Activated T-cell treated with anti-CD3 and anti-CD28 coated beads for 1 hour (primary cell): ENCODE measurements at places on chromosomes 16 and 17.

- no peak for DNase-seq
These were observed 9.5 kb upstream of the PDXDC1 start for GRCh38 chr16:14965328-14965727.

- DNase-seq: no peak
These were observed 31.3 kb upstream of the MRPS23 start for GRCh38 chr17:57881143-57881542.

- DNase-seq: no peak
These were observed 136.0 kb upstream of the IRX3 start for GRCh38 chr16:54422569-54422978.

GRCh38 chr17:4449736-4450135 is 16.0 kb downstream of the SPNS3 start:
- no peak for DNase-seq

GRCh38 chr17:11144358-11145233 is 96.4 kb upstream of the SHISA6 start:
- no peak for DNase-seq

- no peak for DNase-seq
These were observed 57.8 kb downstream of the LDHD start for GRCh38 chr16:75058806-75059205.

- no peak for DNase-seq
These were observed 49.3 kb downstream of the AKAP10 start for GRCh38 chr17:19928299-19928698.

DNA sequence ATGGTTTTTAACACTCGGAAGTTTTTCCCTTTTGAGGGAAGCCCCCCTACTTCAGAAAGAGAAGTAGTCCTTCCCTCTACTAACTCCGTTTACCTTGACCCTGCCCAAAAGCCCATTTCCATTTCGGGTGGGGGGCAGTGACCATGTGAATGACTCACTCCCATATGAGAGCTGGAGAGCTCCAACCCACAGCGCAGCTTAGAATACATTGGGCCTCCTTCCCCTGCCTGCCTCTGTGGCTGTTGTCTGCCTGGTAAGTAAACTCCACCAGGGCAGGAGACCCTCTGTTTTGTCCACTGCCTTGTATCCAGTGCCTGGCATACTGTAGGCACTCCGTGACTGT is 985 bp downstream of the SGSM2 start:
- DNase-seq: no peak

DNA sequence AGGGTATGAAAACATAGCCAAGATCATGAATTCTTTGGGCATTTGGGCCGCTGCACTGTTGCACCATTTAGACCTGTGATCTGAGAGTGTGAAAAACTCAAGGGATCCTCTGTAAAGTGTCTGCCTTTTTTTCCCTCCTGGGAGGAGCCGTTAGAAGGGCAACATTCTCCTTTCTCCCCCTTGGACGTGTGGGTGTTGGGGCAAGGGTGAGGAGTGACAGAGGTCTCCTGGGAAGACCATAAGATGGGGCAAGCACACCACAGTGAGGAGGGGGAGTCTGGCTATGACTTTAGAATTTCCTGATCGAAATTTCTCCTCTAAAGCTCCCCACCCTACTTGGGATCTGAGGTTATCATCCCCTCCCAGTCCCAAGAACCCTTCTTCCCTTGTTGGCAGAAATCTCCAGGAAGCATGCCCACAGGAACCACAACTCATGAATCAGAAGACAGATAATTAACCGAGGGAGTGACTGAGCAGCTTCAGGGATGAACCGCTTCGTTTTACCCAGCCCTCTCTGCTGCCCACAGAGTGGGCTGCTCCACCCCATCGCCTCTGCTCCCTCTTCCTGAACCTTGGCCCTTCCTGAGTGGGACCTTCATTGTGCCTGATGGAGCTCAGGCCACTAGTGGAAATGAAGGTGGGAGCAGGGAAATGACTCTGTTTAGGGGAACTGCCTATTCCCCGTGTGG is 4.2 kb downstream of the ITGB3 start:
- DNase-seq: no peak

DNA sequence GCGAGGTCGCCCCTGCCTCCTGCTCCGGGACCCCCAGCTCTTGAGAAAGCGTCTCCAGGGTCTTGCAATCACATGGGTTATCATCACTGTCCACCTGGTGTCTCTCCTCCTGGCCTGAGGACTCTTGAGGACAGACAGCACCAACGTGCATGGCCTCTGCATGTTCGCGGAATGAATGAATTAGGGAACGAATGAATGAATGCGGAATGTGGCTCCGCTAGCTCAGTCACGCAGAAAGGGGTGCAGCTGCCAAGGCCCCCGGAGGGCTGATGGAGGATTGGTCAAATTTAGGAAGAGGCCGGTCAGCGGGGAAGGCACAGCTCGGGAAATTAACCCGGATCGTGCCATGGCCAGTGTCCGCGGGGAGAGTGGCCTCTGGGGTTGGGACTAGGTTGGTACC is 3.3 kb downstream of the FBXL16 start:
- no peak for DNase-seq

DNA sequence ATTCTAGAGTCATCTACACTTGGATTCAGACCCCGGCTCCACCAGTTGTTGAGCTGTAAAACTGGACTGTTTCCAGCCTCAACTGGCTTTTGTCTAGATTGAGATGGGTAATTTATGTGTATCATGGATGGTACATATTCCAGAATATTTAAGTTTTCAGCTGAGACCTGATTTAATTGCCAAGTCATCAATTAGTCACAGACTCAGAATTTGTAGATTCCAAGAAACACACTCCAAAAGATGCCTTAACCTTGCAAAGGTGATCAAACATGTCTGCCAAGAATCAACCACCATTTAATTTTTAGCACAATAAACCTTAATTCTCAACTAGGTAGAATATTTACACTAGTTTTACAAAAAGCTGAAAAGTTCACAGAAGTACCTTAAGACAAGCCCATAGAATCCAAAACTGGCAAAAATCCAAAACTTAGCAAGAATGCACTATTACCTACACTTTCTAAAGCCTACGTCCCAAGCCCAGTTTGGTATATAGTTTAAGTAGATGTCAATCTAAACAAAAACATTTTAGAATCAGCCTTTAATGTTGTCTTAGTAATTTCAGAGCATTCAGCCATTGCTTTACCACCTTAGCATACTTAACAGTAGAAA is 17.7 kb downstream of the SIAH1 start:
- no peak for DNase-seq

GRCh38 chr17:72839131-72839725 is 253.3 kb downstream of the SLC39A11 start:
- DNase-seq: no peak

DNA sequence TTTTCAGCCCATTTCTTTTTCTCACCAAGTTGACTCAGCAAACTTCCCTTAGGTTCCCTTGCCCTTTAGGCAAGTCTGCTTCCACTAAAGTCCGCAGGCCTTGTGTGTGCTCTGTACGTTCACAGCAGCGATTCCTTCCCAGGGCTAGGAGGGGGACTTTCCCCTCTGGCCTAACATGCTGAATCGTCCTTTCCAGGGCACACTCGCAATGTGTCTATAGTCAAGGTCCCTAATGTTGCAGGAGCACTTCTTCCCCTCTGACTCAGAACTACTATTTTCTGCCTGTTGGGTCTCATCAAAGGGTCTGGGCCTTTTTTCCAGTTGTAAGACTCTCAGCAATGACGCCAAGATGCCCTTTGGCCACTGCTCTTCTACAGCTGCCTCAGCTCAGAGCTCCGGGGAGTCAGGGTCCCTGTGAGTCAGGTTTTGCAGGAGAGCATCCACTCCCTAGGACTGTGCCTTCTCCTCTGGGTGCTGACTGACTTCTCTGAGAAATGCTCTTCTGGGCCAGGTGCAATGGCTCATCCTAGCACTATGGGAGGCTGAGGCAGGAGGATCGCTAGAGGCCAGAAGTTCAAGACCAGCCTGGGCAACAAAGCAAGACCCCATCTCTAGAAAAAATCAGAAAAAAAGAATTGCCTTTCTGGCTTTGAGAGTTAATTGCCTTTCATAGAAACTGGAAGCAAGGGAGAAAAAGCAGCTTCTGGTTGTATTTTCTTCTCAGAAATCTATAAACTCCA is 64.4 kb upstream of the TBX2 start:
- no peak for DNase-seq

DNA sequence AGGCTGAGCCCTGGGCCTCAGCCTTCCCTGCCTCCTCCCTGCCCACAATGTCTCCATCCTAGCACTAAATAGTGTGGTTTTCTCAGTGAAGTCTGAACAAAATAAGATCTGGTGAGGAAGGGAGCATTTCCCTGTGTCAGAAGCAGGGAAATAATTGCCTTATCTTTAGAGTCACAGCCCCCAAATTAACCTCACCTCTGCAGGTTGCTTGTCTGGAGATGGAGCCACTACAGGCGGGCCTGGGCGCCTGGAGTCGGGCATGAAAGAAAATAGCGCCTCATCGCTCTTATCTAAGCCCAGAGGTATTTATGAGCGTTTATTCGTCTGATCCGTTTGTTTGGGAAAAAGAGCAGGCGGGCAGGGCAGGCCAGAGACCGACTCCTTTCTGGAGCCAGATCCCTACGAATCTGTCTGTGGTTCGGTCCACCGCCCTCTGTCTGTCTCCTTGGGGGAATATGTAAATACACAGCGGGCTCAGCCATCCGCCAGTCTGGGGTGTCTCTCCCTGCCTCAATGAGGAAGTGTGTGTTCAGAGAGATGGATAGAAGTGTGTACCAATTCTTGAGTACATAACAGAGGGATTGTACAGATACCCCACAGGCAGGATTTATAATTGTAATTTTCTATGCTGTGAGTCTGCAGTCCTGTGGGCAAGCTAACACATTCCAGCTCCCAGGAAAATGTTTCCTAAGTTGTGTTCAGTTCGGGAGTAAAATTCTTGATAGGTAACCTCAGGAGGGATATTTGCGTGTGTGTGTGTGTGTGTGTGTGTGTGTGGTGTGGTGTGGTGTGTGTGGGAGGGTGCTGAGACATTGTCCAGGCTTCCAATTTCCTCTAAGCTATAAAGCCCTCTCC is 4.3 kb downstream of the HOXB6 start:
- DNase-seq: no peak

- DNase-seq: no peak
These were observed 41.0 kb downstream of the PAFAH1B1 start for GRCh38 chr17:2634361-2634960.

DNA sequence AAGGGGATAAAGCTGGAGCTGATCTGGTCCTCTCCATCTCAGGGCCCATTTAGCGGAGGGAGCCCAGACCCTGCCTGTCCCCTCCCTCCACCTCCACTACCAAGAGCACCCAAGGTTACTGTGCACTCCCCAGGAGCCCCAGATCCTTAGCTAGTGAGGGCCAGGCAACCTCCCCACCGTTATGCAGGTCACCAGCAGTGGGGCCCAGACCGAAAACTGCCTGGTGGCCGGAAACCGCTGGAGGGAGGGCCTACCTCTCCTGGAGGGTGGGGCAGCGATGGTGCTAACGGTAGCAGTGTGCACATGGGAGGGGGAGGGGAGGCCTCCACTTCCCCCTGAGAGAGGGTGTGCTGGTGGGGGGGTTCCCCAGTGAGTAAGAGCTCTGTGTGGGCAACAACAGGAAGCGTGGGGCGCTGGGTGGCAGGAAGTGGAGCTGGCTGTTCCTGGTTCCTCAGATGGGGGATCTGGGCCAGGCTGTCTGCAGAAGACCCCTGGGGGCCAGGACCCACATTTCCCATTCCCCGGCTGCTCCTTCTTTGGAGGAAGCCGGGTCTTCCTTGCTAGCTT is 4.4 kb downstream of the FMNL1 start:
- peak; percentile 90 for DNase-seq

DNA sequence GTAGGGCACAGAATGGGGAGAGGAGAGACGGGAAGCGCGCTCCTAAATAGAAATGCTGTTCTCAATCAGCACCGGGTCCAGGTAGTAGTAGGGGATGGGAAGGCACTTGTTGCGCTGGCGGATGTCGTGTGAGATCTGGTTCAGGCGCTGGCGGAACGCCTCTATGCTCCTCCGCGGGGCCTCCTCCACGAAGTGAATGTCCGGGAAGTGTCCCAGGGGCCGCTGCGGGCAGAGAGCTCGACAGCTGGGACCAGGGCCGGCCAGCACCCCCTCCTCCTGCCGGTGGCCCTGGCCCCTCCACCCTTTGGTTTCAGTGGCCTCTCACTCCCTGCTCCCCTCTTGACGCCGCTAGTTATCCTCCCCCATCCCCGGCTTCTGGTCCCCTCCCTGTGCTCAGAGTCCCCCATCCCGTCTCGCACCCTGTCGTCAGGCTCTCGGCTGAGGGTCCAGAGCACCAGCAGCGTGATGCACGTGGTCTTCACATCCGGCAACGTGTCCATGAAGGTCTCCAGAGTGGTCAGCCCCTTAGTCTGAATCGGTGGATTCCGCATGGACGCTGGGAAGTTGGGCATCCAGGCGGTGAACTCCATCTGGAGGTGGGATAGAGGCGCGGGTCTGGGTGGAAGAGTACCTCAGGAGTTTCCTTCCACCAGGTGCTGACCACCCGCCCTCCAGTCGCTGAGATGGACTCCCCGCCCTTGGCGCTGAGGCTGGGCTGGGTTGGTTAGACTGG is 14.6 kb downstream of the ALOX12B start:
- DNase-seq: peak; percentile 35

DNA sequence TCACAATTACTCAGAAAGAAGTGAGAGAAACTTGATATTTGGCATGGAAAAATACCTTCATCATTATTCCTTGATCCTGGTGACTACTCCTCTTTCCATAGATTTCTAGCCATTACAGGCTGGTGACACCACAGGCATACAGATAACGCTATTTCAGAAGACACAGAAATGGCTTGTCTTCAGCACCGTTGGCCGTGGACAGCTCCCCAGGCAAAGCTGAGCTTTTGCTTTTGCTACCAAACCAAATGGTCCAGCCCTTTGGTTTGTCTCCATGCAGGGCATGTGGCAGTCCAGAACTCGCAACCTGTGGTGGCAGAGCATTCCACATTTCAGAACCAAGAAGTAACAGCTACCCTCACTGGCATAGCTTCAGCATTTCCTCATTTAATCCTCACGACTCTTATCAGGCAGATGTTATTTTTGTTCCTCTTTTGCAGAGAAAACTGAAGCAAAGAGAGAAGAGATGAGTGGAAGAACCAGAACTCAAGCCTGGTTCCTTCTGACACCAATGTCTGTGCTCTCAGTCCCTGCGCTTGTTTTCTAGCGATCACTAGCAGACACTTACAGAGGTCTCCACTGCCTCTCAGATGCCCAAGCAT is 55.5 kb downstream of the HS3ST4 start:
- no peak for DNase-seq

DNA sequence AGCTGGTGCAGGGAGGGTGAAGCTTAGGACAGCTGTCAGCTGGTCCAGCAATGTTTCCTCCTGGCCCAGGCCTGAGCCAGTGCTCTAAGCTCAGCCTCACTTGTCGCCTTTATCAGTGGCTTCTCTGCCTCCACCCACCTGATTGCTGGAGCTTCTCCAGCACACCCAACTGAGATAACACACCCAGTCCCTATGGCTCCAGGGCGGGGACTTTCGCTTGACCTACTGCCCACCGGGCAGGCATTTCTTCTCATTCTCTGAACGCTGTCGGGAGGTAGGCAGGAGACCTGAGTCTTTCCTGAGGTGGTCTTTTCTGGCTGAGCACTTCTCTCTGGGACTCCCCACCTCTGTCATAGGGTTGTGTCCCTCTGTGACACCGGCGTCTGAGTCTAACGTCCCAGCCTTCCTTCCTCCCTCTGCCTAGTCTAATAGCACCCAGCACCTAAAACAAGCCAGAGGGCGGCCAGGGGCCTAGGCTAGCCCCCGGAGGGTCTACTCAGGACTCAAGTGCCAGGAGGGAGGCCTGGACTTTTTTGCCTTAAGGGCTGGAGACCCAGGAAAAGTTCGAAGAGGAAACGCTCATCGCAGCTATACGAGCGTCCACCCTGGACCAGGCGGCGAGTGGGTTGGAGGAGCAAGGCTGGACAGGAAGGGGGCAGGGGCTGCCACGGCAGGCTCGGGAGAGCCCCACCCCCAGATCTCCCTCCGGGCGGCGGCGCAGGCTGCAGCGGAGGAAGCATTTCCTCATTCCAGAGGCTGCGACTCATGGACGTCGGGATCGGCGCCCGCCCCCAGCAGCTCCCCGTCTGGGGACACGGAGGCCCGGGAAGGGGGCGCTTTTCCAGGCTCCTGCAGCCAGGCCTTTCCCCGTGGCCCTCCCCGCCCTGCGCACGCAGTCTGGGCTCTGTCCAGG is 756 bp downstream of the TAX1BP3 start:
- no peak for DNase-seq
